ENCODE measurements at places on chromosomes 5 and 9.
A peak's percentile ranks its signal among the peaks of the same experiment; 100 is the strongest.

DNA sequence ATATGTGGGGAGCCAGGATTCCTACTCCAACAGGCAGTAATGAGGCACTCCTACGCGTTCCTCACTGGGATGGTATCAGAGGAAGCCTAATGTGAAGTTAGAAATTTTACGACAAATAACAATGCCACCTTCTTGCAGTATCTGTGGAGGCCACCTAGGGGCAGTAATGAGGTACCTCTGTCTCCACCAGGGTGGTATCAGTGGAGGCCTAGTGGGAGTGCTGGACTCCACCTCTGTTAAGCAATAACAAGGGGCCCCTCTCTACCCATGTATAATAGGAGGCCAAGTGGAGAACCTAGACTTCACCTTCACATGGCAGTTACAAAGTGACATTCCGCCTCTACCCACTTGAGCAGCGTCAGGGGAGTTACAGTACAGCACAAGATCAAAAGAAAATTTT lies 147.9 kb downstream of the PLPPR1 start:
- no peak for DNase-seq

GRCh38 chr5:61084658-61085057 lies 77.6 kb downstream of the SMIM15 start:
- no peak for DNase-seq

DNA sequence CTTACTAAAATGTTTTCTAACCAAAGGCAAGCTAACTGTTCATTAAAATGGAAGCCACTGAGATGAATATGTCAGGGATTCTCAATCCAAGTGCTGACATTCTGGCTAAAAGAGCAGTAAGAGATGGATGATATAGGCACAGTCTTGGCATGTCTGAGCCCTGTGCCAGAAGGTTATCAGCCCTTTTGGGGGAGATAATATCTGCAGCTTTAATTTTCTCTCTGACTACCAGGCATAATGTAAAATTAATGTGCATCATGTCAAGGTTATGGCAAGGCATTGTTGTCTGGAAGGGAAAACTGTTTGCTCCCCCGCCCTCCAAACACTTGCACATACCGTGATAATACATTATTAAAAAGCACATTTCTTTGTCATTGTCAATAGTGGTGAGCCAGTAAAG lies 609.8 kb downstream of the ZNF608 start:
- no peak for DNase-seq

DNA sequence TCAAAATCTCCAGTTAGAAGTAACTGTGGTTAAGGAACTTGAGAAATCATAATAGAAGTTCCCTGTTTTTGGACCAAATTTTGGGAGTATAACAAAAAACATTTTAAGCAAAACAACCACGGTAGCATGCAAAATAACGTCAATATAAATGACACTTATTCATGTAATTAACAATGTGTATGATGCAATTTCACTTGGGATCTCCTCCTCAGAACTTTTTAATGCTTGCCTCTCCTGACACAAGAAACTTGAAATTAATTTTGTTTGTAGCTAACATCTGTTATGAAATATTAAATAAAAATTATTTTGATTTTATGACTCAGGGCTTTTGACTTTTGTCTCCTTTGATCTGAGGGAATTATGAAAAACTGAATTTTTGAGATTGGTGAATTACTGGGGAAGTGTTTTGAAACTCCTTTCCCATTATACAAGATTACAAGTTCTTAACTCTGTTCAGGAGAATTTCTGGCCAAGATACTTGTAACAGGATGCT lies 149.7 kb downstream of the ATP10B start:
- no peak for DNase-seq

DNA sequence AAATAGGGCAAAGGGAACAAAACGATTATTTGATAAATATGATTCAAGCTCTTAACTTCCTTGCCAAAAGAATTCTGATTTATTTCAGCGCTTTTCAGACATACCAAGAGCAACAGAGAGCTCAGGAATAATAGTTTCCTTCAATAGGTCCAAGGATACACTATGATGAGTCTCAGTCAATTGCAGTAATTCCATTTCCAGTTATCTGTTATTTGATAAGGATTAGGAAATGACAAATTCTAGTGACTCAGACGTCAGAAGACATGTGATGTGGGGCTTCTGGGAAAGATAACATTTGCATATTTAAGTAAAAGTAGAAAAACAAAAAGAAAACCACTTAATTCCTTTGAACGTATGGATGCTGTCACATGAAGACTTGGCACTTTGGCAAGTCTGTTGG lies 1250.8 kb upstream of the CDH18 start:
- DNase-seq = no peak

DNA sequence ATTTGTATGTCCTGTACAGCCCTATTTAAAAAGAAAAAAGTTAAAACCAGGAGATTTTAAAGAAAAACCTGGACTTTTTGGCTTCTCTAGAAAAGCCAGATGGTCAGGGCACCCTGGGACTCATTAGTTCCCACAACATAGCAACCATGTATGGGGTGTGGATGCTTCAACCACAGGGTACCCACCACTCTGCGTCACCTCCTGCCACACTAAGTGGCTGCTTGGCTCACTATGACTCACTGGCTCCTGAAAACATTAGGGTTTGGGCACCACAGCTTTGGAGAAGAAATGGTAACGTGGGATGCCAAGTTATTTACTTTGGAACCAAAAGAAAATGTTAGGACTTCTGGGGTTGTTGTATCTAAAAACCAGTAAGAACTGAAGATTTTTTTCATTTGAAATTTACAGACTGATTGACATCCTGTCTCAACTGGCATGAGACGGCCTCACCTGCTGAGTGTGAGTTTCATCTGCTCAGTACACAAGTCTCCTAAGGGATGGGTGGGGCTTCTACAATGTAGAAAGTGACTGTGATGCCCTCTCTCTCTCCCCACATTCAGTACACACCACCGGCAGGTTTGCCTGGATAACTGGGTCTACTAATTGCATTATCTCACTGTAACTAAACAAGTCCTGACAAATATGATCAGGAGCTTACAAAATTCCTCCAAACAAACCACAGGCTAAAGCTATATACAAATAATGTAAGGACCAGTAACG lies 103.9 kb downstream of the ESM1 start:
- DNase-seq = no peak

DNA sequence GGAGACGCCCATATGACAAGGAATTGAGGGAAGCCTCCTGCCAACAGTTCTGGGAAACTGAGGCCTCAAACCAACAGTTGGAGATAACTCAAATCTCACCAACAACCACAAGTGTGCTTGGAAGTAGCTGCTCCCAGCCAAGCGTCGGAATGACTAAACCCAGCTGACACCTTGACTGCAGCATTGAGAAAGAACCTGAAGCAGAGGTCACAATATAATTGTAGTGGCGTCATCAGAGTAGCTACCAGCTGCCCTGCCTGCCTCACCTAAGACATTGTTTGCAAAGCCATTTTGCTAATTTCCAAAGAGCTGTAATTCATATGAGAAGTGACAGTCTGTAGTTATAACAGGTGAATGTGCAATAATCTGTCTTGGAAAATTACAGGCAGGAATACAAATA lies 40.8 kb upstream of the ANKRD31 start:
- DNase-seq = no peak

DNA sequence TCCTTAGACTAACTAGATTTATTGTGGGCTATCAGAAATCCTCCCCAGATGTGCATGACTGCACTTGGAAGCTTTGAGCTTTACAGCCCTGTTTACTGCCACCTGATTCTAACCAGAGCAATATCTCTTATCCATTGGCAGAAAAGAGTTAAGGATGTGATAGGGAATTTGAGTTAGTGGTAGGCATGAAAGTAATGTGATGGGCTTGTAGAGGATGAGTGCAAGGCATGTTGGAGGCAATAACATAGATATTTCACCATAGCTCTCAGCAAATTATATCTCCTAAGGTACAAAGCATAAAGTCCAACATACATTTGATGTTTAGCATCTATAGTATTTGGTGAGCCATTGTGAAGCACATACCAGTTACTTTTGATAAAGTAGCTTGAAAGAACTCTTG lies 103.8 kb downstream of the INVS start:
- no peak for DNase-seq

- peak; percentile 48 for DNase-seq
These were observed 752 bp upstream of the ANKH start for GRCh38 chr5:14872070-14872989.

DNA sequence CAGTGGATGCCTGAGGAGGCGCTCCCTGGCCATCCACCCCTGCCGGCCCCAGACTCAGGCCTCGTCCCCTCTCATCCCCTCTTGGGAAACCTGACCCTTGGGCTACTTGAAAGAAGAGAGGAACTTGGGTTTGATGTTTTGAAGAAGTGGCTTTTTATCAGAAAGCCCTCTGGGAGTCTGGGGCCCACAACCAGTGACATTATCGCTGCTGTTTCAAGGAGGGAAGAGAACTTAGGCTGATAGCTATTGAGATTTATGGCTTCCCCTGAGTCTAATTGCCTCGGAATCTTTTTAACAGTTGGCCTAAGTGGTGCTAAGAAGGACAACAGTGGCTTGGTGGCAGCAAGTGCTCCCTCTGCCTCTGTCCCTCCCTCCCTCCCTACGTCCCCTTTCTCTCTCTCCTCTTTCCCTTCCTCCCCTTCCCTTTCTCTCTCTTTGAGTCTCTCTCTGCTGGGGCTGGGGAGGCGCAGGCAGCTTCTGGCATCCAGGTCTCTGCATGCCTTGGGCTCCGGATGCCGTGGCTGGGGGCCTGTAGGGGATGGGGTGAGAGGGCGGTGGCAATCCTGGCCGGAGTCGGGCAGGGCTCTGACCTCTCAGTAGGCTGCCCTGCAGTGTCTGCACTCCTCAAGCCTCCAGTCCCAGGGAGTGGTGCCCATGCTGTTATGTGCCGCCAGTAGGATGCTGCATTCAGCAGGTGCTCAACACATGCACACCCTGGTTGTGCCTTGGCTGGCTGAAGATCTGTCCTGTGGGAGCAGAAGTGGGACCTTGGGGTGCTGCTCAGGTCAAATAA lies 49.6 kb upstream of the RXRA start:
- no peak for DNase-seq
